ENCODE measurements at places on chromosomes 5 and 9.
A peak's percentile ranks its signal among the peaks of the same experiment; 100 is the strongest.

- peak; percentile 89 for DNase-seq
These were observed 1152.9 kb upstream of the CDH6 start for GRCh38 chr5:30040488-30041118.

DNA sequence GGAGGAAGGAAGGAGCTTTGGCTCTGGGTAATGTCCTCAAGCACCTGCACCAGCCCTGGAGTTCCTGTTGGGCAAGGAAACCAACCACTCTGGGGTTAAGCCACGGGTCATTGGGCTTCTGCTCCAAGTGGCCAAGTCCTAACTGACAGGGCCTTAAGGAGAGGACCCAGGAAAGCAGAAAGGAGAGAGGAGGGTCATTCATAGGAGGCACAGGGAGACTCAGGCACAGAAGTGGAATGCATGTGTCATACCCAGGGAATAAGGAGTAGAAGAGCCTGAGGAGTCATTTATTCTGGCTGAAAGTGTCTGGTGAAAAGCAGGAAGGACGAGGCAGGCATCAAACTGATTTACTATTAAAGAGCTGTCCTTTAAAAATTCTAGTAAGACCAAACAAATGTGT, 129.2 kb downstream of the DMRT2 start:
- DNase-seq, result no peak

- DNase-seq, result no peak
These were observed 597 bp downstream of the SLC31A1 start for GRCh38 chr9:113221800-113222481.

- DNase-seq, result no peak
These were observed 548.9 kb downstream of the BNC2 start for GRCh38 chr9:16321461-16322119.

DNA sequence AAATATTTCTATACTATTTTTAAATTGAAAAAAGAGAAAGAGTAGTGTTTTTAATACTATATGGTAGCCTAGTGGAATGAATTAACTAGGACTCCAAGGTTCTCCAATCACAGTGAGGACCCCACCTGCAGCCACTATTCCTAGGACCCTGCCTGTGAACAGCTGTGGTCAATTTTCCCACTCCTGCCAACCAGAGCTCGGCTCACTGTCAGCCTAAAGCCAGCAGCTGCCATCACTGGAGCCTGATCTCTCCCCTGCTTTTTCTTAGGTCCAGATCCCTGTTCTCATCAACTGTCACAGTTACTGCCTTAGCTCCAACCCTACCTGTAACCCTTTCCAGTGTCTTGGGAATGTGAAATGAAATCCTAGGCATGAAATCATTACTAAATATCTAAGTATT, 25.3 kb downstream of the ARSB start:
- no peak for DNase-seq

- DNase-seq, result no peak
These were observed 28.5 kb downstream of the ENC1 start for GRCh38 chr5:74612045-74612444.

GRCh38 chr9:94566550-94566949, 11.7 kb downstream of the PCAT7 start:
- no peak for DNase-seq
